NCI-H460 (cell line): ENCODE measurements at places on chromosomes 13 and 19. TPM values are rescaled to one million over a fixed set of nuclear protein-coding genes. Genes with fewer than 3 reads are reported as not detected.

CNFN gene
- total RNA-seq = 0.69 and 1.2 TPM in 2 replicates

ADGRE1 gene
- total RNA-seq = not detected in 2 replicates

FOXA3 gene
- total RNA-seq = 0.14 TPM in 1 of 2 replicates, not detected in the other

RLN3 gene
- total RNA-seq = not detected in 2 replicates

PCDH20 gene
- 4.3 and 4.5 TPM in 2 replicates for total RNA-seq

LENG8 gene
- total RNA-seq = 30.4 and 32.9 TPM in 2 replicates

ERFL gene
- total RNA-seq = not detected in 2 replicates

ZNF235 gene
- 3.0 and 3.2 TPM in 2 replicates for total RNA-seq

- DNase-seq = no peak
These were observed 27.5 kb upstream of the TEX29 start for GRCh38 chr13:111292710-111293485.

DNA sequence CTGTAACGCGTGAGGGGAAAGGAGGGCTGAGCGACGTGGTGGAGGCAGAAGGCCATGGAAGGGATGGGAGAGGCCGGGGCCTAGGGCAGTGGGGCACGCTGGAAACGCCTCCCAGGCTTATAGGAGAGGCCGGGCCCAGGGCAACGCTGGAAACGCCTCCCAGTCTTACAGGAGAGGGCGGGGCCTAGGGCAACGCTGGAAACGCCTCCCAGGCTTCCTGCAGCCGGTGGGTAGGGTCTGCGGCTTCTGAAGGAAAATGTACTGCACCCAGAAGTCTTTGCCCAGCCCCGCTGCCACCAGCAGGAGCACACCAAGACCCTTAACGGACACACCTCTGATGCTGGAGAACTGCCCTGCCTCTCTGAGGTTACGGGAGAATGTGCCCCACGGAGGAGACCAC lies 9.1 kb downstream of the CACTIN start:
- DNase-seq = no peak

DNA sequence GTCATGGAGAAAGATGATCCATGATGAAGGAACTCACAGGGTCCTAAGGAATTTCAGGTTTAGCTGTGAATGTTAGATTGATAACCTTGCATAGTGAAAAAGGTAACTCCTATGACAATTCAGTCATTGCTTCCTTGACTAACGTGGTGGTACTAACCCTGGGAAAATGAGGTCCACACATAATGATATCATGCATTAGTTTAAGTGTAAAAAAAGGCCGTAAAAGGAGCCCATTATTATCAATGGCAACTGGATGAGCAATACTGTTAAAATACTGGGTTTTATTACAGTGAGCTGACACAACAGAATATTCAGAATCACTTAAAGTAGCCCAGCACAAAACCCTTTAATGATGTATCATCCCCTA lies 515.4 kb downstream of the DCT start:
- DNase-seq = no peak

DNA sequence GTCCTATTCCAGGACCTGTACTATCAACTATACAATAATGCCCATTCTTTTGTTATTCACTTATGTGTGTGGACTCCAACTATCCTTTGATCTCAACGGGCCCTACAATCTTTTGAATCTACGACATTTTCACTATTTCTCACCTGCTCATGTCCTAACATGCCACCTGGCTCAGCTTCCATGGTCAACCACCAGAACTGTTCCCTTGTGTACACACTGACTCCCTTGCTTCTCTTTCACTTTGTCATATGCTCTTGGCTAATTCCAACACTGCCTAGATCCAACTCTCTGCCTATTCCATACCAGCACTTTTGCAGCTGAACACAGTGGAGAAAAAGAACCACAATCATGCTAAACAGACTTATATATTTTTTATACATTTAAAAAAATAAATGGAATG lies 53.1 kb downstream of the MICU2 start:
- DNase-seq = no peak

GRCh38 chr13:82358284-82358683 lies 1524.0 kb downstream of the SLITRK1 start:
- DNase-seq = no peak

DNA sequence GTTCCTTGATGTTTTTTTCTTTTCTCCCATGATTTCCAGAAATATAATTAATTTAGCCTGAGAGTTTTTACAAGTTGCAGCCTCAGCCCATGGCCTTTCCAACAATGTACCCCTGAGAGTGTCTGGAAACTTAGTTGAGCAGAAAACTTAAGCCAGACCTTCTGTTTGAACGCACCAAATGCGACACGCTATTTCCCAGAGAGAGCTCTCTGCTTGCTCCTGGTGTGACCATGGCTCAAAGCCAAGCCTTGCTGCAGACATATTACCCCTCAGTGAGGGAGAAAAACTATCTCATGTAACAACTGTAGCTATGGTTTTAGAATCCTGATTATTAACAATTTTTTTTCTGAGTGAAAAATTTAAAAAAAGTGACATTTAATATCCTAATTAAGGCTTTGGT lies 1204.5 kb upstream of the SLC10A2 start:
- DNase-seq = no peak

DNA sequence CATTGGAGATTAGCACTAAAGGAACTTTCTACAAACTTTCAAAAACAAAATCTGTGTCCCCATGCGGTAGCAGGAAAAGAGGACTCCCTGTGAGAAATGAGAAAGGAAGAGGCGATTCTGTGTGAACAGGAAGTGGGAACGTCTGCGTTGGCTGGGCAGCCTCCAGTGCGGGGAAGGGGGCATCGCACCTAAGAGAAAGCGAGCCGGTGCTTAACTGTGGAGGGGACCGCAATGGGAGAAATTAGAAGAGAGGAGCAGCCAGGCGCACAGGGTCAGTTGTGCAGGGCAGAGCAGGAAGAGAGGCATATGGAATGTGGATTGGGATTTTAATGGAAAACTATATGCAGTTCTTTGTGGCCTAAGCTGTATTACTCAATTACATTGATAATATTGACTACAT lies 77.4 kb upstream of the DOCK9 start:
- DNase-seq = no peak

DNA sequence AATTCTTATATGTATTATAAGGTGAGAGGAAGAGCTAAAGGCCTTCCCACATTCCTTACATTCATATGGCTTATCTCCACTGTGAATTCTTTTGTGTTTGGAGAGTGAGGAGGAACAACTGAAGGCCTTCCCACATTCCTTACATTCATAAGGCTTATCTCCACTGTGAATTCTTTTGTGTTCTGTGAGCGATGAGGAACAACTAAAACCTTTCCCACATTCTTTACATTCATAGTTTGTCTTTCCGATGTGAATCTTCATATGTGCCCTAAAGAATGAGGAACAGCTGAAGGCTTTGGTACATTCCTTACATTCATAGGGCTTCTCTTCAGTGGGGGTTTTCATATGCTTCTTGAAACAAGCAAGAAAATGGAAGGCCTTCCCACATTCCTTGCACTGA lies 13.3 kb downstream of the ZNF699 start:
- DNase-seq = no peak

- DNase-seq = no peak
These were observed at the start of gene MBOAT7 for GRCh38 chr19:54189145-54189734. Gene MBOAT7, minus strand, starts transcription at chr19:54189580. Its CDS starts 1,072 bp downstream, at chr19:54188508.
